ENCODE measurements at places on chromosomes 7 and 10. TPM values are rescaled to one million over a fixed set of nuclear protein-coding genes. Genes with fewer than 3 reads are reported as not detected.

- no peak for DNase-seq
Observed at GRCh38 chr10:73517166-73517888, 21.5 kb upstream of the PPP3CB start.

GRCh38 chr10:12348294-12348869 lies 965 bp upstream of the CAMK1D start:
- DNase-seq = no peak

Gene PNLIPRP3
- total RNA-seq = not detected

DNA sequence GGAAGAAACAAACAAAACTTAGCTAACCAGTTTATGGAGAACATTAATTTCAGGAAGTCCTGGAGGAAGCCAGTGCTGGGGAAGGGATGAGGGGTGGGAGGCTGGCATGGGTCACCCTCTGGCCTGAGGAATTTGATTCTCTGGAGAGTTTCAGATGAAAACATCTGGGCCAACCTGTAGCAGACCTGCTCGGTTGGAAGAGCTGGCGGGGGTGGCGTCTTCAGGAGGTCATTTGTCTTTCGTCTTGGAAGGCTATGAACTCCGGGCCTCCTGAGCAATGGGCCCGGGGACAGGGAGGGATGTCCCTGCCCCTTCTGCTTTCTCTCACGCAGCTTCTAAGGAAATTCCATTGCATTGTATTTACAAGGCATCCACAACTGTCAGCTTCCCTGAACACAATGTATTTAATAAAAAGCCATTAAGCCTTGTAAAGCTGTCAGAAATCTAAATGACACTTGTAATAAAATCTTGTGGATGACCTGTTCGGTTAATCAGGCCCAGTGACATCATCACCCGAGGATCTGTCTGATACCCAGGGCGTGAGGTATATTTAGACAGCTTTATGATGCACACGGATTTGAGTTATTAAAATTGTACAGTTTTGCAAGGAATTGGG lies 250.5 kb downstream of the RAB11FIP2 start:
- no peak for DNase-seq

DNA sequence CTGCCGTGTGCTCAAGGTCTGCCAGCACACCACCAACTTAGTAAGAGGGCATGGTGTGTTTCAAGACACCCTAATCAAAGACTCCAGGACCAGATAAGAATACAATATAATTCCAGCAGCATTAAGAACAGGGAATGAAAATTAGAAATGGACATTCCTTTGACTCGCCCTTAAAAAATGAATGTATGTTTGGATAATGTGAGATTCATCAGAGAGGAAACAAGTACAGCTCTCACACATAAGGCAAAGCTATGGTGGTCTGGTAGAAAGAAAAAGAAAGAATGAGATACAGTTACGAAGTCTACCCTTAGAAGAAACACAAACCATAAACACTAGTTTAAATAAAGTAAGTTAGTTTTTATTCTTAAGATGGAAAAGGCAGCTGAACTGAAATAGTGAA lies 174.8 kb upstream of the ANK3 start:
- DNase-seq = no peak

DNA sequence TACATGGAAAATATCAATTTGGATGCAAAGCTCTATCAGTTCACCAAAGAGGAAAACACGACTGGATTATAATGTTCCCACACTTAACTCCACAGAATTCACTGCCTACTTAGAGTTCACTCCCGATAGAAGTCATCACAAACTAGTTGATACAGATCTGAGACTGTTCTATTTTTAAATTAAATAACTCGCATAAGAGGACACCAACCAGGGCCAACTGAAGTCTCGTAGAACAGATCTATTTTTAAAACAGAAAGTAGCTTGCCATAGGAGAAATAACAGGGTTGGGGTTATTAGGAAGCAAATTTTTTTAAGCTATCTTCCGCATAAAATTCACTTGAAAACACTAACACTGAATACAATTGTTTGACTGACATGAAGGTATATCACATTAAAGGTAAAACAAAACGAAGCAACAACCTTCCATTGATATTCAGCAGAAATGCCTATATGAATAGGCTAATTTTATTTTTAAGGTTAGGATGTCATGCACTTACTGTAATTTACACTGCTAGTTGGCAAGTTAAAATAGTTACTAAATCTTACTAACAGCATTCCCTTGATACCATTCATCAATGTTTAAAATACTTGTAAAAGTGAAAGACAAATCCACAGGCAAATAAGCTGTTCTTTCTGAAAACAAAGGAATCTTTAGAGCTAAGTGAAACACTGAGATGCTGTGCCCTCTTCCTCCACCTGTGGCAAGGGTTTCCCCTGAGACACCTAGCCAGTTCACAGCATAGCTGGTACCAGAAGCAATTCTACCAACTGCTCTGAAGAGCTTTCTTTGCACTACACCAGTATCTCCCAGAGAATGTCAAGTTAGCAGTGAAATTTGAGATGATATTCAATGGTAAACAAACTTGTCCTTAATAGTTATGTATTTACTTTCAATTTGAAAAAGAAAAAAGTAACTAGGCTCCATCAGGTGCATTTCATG lies 186.7 kb upstream of the ANK3 start:
- no peak for DNase-seq

DNA sequence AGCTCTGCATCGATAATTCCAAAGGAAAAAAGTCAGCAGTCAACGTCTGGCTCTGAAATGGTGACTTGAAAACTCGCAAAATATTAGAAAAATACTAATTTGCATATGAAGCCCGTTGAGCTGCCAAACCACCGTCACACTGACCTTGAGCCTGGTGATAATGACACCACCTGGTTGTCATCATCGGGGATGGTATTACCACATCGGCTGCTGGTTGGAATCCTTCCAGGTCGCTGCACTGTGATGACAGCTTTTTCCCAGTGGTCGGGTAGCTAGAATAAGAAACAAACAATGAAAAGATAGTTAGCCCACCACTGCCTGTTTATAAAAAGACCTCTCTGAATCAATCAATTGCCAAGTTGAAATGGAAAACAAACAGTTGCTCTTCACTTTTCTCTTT lies 41.6 kb downstream of the LAMB1 start:
- DNase-seq = peak; percentile 79

Gene DCLRE1C
- total RNA-seq = 4.2 TPM

GRCh38 chr7:134298902-134299683 lies 17.6 kb downstream of the SLC35B4 start:
- no peak for DNase-seq

DNA sequence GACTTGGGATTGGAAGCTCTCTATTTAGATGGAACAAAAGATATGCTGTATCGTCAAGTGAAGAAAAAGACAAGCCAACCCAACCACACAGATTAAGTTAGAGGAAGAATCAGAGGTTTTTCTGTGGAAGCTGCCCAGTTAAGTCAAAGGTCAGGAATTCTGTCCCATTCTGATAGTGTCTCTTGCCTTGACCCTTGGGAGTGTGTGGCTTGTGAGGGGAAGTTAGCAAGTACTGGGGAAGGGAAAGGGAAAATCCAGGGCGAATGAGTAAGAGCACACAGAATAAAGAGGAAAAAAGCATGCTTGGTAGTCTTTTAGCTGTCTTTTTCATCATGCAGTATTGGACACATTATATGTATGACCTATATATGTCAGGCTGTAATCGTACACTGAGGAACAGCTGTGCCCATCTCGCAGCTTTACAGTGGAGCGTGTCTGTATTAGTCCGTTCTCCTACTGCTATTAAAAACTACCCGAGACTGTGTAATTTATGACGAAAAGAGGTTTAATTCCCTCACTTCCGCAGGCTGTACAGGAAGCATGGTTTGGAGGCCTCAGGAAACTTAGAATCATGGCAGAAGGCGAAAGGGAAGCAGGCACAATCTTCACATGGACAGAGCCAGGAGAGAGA lies 197.2 kb downstream of the GALNT17 start:
- no peak for DNase-seq

DNA sequence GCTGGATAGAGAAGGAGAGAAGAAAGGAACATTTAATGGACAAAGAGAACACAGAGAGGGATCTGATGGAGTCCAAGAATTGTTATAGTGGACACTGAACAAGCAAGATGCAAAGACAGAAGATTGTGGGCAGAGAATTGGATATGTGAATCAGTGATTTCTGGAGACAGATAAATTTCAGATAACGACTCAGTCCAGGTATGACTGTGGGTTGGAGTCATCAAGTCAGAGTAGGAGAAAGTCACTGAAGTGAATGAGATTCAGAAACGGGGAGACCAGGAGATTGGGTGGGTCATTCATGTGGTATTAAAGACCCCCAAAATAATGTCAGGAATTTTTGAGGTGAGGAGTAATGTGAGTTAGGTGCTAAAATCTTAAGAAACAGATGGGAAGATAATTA lies 23.0 kb downstream of the ASB4 start:
- no peak for DNase-seq

DNA sequence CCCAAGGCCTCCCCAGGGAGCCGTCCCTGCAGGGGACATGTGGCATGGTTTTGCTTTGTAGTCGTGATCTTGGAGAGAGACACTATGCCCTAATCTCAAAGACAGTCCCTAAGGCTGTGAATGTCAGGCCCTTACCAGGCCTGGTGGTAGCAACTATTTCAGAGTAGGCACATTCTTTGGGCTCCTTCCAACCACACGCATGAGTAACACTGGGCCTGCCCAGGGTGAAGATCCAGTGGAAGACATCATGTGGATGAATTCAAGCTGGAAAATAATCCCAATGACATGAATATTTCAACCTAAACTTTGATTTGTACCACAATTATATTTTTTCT lies 39.5 kb upstream of the INSIG1 start:
- DNase-seq = no peak

Gene GALNT17
- total RNA-seq = 78.1 TPM

Gene CELF2
- 71.2 TPM for total RNA-seq

Gene LIPJ
- not detected for total RNA-seq

- DNase-seq = no peak
Observed at GRCh38 chr7:146731185-146731584, 614.6 kb downstream of the CNTNAP2 start.

DNA sequence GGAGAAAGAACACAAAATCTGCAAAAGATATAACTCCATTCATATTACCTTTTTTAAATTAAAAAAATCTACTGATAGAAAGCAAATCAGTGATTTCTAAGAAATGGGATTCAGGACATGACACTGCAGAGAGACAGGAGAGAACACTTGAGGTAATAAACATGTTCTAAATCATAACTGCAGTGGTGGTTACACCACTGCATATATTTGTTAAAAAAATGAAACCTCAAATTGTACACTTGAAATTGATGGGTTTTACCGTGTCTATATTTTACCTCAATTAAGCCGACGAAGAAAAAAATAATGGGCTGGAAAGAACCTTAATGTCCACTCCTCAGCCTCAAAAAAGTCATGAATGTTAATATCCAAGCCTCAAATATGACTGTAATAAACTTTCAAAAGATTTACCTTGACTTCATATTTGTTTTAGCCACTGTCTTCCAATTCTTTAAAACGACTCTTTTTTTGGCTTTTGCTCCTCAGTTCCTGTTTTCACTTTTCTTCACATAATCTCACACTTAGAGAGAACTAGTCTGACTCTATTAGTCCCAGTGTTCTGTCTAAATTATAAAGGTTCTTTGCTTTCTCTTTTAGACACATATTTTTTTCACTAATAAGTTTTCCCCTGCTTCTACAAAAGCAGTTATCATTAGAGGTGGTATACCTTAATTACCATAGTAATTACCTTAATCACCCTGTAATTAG lies 502.4 kb downstream of the GRM8 start:
- no peak for DNase-seq

Gene VENTX
- total RNA-seq = 0.54 TPM

DNA sequence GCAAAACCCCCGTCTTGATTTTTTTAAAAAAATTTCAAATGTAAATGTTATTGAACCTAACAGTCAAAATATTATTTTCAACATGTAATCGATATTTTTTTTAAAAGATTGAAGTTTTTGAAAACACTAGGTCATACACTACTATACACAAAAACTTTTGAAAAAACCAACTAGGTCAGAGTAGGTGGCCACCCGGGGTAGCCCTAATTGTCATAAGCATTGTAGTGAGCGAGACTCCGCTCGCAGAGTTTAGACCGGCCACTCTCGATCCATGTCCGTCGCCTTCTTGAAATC lies 417 bp downstream of the RFC2 start:
- no peak for DNase-seq

Gene SPDYE9
- not detected for total RNA-seq

Gene AVL9
- total RNA-seq = 14.4 TPM

DNA sequence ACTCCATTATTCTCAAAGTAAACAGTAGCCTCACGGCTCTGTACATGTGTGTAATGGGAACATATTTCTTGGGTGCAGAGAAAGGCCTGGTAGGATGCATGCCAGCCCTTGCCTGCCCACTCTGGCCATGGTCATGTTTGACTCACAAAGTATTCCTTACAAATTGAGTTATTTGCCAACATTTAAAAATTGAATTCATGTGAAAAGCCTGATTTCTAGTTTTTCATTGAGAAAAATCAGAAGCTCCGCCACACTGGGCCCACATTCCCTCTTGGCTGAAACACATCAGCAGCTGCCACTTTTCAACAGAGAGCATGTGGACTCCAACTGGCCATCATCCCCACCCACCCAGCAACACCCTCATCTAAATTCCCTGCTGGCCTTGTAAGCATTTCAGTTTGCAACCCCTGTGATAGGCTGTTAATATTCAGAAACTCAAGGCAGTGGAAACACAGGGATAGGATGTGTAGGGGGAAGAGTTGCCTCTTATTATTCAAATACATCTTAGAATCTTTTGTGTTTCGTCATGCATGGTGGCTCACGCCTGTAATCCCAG lies 40.9 kb downstream of the CDH23 start:
- no peak for DNase-seq

Data from Right ventricle myocardium inferior (tissue), 1 donor.